ENCODE measurements at places on chromosomes 11 and 22. TPM values are rescaled to one million over a fixed set of nuclear protein-coding genes. Genes with fewer than 3 reads are reported as not detected.

The MUC5B gene
- total RNA-seq, result 0.07 TPM

The OR2AG1 gene
- total RNA-seq, result not detected

The GNG3 gene
- total RNA-seq, result 3.1 TPM

The EFCAB6 gene
- total RNA-seq, result 0.31 TPM

The CHRM1 gene
- total RNA-seq, result not detected

The OR9G4 gene
- not detected for total RNA-seq

DNA sequence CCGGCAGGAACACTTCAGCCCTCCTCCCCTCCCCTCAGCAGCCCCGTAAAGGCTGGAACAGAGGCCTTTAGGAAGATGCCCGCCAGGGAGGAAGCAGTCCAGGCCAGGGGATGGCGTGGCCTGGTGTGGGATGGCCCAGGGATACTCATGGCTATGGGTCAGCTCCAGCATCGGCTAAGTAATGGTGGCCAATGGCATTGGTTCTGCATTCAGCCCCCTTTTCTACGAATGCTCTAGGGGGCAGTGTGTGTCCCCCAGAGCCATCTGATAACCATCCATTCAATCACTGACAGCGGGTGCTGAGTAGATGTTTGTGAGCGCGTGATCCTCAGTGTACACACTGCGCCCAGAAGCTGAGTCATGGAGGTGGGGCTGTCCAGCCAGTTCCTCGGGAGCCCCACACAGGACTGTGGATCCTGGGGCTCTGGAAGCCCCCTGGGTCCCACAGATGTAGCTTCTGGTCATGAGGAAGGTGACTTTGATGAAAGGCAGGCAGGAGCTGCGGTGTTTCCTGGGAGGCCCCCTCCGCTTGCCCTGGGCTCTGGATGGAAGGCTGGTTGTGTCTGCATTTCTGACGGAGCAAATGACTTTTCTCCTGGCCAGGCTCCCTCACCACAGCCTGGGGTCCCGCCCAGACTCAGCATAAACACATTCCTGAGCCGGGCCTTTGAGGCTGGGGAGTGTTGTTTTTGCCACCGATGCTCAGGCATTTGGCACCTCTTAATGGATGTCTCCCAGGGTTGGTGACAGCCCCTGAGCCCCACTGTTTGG lies 46.5 kb downstream of the FBLN1 start:
- DNase-seq, result peak; percentile 82

DNA sequence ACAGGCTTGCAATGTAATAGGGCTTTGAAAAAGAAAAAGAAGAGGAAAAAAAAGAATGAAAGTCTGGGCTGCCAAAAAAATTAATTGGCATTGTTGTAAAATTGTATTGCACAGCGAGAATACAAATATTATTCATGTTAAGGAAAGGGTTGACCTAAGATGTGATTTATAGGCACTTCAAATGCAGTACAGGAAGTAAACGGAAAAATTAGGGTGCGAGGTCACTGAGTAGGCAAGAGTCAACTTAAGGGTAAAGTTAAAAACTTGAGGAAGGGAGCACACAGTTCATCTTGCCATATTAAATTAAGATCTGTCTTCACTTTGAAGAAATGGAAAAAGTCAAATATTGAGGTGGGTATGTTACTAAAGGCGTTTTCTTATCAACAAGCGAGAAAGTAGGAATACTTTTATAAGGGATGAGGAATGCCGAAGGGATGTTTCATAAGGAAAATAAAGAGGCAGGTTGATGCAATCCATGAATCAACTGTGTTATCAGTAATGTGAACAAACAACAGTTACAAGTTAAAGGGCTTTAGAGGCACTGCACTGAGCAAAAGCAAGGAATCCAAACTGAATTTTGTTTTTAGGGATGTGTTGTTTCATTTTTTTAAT lies 123.0 kb downstream of the WT1 start:
- no peak for DNase-seq

- peak; percentile 21 for DNase-seq
Measured at GRCh38 chr22:16957781-16958180, 50.2 kb downstream of the GAB4 start.
